ENCODE measurements at places on chromosomes 4 and X.
A peak's percentile ranks its signal among the peaks of the same experiment; 100 is the strongest.

GRCh38 chr4:2277956-2278355, 16.0 kb upstream of the MXD4 start:
- DNase-seq = no peak

DNA sequence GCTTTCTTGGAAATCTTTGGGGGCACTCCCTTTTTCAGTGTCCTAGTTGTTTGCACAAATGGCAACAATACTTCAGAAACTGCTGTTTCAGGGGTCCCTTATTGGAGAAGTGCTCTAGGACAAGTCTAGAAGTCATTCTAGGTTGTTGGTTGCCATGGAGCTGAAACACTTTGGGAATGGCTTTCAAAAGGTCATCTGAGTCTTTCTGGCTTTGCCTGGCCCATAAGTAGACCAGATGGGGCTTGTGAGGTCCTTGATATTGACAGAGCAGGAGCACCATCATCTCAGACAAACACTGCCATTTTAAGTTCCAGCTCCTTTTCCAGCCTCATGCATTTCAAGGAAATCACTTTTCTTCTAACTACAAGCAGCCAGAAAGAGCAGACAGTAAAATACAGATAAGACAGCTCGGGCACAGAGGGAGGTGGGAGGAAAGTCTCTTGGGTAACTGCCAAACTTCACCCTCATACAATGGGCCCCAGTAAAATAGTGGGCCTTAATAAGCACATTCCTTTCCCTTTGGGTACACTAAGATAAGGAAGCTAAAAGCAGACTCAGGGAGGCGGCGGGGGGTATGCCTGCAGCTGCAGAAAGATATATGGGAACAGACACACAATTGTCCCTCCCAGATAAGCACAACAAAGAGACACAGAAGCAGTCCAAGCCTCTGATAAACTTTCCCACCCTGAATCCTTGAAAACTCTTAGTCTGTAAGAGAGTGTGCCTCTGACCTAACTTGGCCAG, 8.5 kb upstream of the NXF3 start:
- no peak for DNase-seq

- DNase-seq = peak; percentile 42
Measured at GRCh38 chr4:102684610-102685052, 76.1 kb downstream of the MANBA start.

- DNase-seq = peak; percentile 9
Measured at GRCh38 chr4:101205916-101206315, 141.4 kb downstream of the PPP3CA start.

Data from trophoblast cell (in vitro differentiated cells and primary cell).